ENCODE measurements at places on chromosomes 13 and 19.

- no peak for DNase-seq
Observed at GRCh38 chr19:43731846-43732245, 16.0 kb downstream of the IRGC start.

DNA sequence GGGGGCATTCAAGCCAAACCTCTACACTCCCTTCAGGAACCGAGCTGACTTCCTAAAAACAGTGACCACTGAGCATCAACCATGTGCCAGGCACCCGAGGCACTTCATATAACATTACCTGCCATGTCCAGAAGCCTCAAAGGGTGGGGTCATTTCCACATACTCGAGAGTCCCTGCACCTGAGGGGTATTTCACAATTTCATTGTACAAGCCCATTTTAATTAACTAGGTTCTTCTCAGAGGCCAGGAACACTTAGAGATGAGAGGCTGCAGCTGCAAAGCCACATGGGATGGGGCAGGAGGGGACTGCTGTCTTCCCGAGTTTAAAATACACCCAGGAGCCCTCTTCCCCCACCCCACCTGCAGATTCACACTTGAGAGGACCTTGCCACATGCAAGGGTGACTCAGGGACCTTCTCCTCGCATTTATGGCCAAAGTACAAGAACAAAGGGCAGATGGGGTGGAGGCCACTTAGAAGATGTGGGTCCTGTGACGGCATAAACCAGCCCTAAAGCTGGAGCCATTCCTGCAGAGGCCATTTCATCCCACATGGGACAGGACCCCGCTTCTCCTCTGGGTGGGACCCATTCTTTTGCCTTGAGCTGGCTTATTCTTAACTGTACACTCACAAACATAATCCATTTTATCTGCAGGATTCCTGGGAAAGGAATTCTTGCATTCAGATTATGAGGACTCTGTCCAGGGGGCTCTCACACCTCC lies 43.9 kb downstream of the RAB20 start:
- DNase-seq = no peak

DNA sequence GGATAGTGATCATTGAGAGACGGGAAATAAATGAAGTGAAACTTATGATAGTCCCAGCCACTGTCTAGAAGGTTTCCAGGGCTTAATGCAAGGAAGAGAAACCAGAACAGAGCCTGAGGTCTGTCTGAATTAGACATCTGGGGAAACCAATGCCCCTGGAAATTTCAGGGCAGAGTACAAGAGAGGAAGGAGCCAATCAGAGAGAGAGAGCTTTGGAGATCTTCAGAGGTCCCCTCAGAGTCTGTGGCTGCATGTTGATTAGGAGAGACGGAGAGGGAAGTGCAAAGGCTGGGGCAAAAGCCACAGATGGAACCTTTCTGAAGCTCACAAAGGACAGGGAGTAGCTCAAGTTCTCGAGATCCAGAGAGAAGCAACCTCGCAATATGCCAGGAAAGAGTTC lies 378.0 kb downstream of the DNAJC15 start:
- DNase-seq = no peak

- no peak for DNase-seq
Observed at GRCh38 chr19:38032151-38032550, 125.1 kb downstream of the SIPA1L3 start.

GRCh38 chr19:35675589-35676140 lies 9.3 kb downstream of the UPK1A start:
- DNase-seq = no peak

- no peak for DNase-seq
Observed at GRCh38 chr19:46721269-46722003, 4.5 kb upstream of the PRKD2 start.

- DNase-seq = no peak
Observed at GRCh38 chr19:18259893-18260292, 14.4 kb downstream of the IQCN start.

GRCh38 chr13:40315416-40316064 lies 350.9 kb downstream of the FOXO1 start:
- peak; percentile 39 for DNase-seq

DNA sequence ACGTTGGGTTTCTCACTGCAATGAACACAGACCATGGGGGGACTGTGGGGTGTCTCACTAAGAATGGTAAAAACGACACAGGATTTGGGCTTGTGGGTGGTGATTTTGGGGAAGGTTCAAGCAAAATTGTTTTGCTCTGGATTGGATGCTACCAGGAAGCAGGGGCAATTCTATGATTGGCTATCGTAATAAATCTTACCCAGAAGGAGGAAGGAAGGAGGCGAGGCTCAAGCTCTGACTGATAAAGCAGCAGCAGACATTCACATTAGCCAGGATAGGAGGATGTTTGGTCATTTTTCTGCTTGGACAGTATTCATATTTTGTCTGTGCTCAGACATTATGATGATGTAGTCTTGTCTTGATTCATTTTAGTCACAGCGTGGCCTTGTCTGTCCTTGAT lies 1.5 kb downstream of the ZNF576 start:
- DNase-seq = no peak

GRCh38 chr13:27919934-27920676 lies at the start of gene PDX1:
PDX1 (plus strand) TSS chr13:27920000; CDS start chr13:27920139, 139 bp downstream.
- DNase-seq = peak; percentile 29

- DNase-seq = no peak
Observed at GRCh38 chr13:105627270-105627669, 908.2 kb downstream of the EFNB2 start.

GRCh38 chr13:32031815-32032370 lies 319 bp downstream of the FRY start:
- peak; percentile 49 for DNase-seq

GRCh38 chr19:32719611-32720059 lies at the start of gene TDRD12:
TDRD12 (plus strand) TSS chr19:32719767; CDS start chr19:32720073, 306 bp downstream.
- DNase-seq = no peak

GRCh38 chr19:8085598-8086408 lies 33.2 kb downstream of the CCL25 start:
- no peak for DNase-seq

DNA sequence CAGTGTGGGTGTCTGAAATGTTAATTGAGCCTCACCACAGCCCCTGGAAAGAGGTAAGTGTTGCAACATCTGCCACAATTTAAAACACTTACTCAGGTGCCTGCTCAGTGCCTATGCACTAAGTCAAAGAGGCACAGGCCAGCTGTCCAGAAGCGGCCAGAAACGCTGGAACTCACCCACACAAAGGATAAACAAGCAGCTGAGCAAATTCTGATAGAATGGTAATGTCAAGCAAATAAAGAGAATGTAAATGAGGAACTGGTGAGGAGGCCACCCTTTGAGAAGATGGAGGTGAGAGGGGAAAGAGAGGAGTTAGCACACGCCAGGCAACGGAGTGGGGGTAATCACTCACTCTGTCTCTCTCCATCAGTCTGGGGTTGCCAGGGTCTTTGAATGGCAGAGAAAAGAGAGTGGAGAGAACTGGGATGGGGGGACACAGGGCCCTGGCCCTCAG lies 67.7 kb upstream of the SERP2 start:
- no peak for DNase-seq

- no peak for DNase-seq
Observed at GRCh38 chr13:51005566-51005965, 96.0 kb downstream of the RNASEH2B start.

DNA sequence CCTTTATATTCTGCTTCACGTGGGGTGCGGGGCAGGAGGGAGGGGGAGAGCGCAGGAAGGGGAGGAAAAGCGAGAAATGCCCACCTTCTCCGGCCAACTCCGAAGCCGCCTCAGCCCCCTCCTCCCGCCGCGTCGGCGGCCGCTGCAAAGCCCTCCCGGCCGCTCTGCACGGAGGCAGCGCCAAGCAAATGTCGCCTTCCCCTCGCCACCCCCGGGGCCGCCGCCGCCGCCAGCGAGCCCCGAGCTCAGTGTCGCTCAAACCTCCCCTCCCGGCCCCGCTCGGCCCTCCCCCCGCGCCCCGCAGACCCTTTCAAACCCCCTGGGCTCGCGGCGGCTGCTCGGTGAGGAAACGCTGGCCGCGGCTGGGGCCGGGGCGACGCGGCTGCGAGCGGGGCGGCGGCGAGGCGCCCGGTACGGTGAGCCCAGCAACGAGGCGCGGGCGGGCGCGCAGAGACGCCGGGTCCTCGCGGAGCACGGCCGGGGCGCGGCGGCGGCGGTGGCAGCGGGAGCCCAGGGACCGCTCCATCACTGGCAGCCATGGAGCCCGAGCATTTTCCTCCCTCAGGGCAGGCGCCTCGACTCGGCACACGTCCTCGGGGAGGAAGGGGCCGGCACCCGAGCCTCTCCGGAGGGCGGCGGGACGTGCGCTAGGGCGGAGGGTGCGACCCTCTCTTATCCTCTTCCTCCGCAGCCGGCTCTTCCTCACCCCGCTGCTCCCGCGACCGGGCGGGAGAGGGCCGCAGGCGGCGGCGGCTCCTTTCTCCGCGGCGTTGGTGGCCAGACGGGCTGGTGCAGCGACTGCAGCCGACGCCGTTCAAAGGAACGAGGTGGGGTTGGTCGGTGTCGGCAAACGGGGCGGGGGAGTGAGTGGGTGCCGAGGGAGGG lies 463 bp upstream of the TSC22D1 start:
- DNase-seq = no peak

GRCh38 chr13:106381091-106381490 lies 154.4 kb downstream of the EFNB2 start:
- peak; percentile 84 for DNase-seq

- DNase-seq = no peak
Observed at GRCh38 chr19:12799742-12800465, 1.7 kb downstream of the PRDX2 start.

- peak; percentile 99 for DNase-seq
Observed at GRCh38 chr19:7522072-7522922, at the start of gene MCOLN1. MCOLN1 (plus strand) TSS chr19:7522624; CDS start chr19:7522751, 127 bp downstream.
